Left cardiac atrium (tissue), 4 donors: ENCODE measurements at places on chromosomes 11 and 22.

- no peak for DNase-seq
These were observed 26.6 kb downstream of the TMEM123 start for GRCh38 chr11:102426000-102426399.

GRCh38 chr11:112795911-112796649 is 165.1 kb upstream of the NCAM1 start:
- DNase-seq: peak; percentile 36

- DNase-seq: no peak
These were observed 31.5 kb downstream of the CHKA start for GRCh38 chr11:68089679-68090078.

DNA sequence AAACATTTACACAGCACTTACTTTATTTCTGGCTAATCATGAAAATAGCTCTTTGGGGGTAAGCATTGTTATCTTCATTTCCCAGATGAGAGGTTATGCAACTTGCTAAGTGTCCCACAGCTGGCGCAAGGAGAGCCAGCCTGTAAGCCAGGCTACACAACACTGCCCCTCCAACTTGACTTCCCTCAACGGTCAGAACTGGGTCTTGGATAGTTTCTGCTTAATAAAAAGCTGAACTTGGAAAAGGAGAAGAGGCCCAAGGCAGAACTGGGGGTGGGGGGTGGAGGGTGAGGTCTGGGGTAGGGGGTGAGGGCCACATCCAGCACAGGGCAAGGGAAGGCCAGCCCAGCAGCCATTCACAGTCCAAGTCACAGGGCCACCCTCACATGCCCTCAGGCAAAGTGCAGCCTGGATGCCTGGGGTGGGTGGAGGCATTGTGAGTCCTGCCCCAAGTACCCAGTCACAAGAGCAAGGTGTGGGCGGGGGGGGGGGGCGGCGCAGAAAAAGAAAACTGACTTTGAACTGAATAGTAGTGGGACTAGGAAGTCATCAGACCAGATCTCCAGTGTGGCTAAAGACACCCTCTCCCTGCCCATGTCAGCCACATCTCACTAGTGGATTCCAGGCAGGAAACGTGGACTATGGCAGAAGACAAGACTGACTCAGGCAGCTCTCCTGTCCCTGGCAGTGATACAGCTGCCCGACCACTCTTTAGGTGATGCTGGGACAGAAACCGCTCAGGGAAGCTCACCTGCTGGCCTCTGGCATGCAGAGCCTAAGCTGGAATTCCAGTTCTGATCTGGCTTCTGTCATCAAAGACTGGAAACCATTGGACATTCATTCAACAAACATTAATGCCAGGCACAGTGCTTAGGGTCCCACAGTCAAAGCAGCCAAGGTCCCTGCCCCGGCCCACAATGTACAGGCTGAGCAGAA is 52.4 kb downstream of the PACSIN2 start:
- peak; percentile 48 for DNase-seq

DNA sequence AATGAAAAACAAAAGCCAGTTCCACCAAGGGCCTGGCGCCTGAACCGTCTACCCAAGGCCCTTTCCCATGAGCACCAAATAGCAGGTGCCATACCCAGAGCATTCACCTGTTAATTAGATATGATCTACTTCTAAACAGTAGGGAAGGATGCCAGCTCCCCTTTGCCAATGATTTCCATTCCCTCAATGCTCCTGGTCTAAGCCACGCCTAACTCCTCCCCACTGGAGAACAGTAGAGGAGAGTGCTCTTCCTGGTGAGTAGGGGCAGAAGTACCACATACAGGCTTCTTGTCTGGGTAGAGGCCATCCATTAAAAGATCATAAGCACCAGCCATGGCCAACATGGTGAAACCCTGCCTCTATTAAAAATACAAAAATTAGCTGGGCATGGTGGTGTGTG is 40.7 kb downstream of the PACSIN2 start:
- DNase-seq: no peak

GRCh38 chr11:130527636-130528297 is 79.3 kb downstream of the ADAMTS15 start:
- DNase-seq: peak; percentile 67

GRCh38 chr22:38867471-38868285 is 4.3 kb downstream of the CBX6 start:
- no peak for DNase-seq
